ENCODE measurements at places on chromosomes 13 and 19. TPM values are rescaled to one million over a fixed set of nuclear protein-coding genes. Genes with fewer than 3 reads are reported as not detected.
A peak's percentile ranks its signal among the peaks of the same experiment; 100 is the strongest.

DNA sequence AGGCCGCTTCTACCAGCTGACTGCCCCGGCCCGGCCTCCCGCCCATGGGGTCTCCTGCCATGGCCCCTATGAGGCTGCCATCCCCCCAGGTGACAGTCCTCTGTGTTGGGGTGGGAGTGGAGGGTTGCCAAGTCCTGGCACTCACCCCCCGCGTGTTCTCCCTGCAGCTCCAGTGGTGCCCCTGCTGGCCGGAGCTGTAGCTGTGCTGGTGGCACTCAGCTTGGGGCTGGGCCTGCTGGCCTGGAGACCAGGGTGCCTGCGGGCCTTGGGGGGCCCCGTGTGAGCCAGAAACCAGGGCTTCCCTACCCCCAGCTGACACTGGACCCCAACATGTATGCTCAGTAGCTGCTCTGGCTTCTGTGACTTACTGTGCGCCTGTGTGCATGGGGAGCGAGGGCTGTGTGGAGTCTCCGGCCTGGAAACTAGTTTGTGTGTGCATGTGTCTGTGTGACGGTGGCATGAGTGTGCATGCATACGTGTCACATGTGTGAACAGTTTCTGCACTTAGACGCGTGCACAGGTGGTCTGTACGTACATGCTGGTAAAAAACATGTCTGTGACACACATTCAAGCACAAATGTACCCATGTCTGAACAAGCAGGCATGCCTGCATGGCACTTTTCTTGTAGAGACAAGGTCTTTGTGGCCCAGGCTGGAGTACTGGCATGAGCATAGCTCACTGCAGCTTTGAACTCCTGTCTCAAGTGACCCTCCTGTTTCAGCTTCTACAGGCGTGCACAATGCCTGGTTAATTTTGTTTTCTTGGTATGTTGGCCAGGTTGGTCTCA lies 4.9 kb downstream of the ACP4 start:
- DNase-seq: peak; percentile 47
- H3K36me3 ChIP-seq: peaks cover 26% of the 10 kb centered on the region
- no peaks in the 10 kb centered on the region for H3K27me3 ChIP-seq
- H3K4me3 ChIP-seq: peak overlapping the region; percentile 26

DNA sequence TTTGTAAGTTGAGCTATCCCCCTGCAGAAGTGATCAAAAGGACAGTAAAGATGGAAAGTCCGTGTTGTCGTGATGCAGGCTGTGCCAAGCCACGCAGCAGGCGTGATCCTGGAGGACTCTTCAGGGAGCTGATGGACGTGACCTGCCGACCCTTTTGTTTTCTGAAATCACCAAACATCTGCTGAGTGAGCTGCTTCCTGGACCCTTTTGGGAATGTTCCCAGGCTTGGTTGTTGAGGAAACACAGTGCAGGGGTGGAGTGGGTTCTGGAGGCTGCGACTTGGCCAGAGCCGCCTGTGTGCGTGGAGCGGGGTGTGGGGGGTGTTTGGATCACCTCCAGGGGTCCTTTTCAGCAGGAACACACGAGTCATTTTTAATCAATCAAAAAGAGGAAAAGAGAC lies 15.4 kb upstream of the CPAMD8 start:
- H3K4me1 ChIP-seq: no peaks in the 10 kb centered on the region
- no peak for DNase-seq
- no peak overlapping the region for H3K4me3 ChIP-seq
- H3K27me3 ChIP-seq: peaks cover 6% of the 10 kb centered on the region
- H3K36me3 ChIP-seq: no peaks in the 10 kb centered on the region

DNA sequence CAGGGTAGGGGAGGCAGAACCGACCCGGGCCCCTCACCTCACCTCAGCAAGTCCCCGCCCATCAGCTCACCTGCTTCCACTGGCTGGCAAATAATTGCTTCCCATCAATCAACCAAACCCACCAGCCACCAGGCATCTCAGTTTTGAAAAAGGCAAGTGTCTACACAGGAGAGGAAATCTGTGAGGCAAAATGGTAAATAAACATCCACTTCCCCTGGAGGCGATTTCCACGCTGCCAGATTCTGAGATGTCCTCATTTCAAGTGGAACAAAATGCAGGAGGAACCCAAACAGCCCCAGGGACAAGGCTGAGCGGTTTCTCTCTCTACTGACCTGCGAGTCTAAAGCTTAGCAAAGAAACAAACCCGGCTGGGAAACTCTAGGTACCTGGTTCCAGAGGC lies 117.5 kb downstream of the CRYL1 start:
- peaks cover 1% of the 10 kb centered on the region for H3K36me3 ChIP-seq
- H3K27me3 ChIP-seq: no peaks in the 10 kb centered on the region
- no peak overlapping the region for H3K4me3 ChIP-seq
- no peak for DNase-seq
- peaks cover 21% of the 10 kb centered on the region for H3K4me1 ChIP-seq
- H3K27ac ChIP-seq: no peak overlapping the region

The FXYD7 gene
- total RNA-seq: 0.41 TPM

The DIRAS1 gene
- total RNA-seq: 0.21 TPM

- H3K27ac ChIP-seq: no peak overlapping the region
- no peaks in the 10 kb centered on the region for H3K36me3 ChIP-seq
- DNase-seq: no peak
- H3K4me1 ChIP-seq: no peaks in the 10 kb centered on the region
- H3K27me3 ChIP-seq: peaks cover 8% of the 10 kb centered on the region
Measured at GRCh38 chr13:38844581-38844980, 146.1 kb downstream of the STOML3 start.

DNA sequence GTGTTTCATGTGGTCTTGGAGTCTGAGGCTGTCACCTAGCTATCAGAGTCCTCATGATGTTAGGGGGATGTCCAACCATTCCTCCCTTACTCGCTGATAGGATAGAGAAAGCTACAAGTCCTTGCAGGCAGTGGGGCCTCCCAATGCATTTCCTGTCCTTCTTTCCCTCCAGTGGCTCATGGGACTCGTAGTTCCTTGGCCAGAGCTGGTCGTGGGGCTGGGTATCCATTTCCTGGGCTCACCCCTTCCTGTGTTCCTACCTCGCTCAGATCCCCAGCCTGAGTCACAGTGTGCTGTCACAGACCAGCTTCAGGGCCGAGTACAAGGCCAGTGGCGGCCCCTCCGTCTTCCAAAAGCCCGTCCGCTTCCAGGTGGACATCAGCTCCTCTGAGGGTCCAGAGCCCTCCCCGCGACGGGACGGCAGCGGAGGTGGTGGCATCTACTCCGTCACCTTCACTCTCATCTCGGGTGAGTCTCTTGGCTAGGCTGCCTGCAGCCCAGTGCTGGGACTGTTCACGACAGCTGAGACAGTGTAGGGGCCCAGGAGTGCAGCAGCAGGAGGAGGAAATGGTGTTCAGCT lies 19.1 kb downstream of the TMEM150B start:
- no peak overlapping the region for H3K27ac ChIP-seq
- H3K36me3 ChIP-seq: no peaks in the 10 kb centered on the region
- no peak overlapping the region for H3K4me3 ChIP-seq
- H3K4me1 ChIP-seq: peaks cover 6% of the 10 kb centered on the region
- DNase-seq: no peak

DNA sequence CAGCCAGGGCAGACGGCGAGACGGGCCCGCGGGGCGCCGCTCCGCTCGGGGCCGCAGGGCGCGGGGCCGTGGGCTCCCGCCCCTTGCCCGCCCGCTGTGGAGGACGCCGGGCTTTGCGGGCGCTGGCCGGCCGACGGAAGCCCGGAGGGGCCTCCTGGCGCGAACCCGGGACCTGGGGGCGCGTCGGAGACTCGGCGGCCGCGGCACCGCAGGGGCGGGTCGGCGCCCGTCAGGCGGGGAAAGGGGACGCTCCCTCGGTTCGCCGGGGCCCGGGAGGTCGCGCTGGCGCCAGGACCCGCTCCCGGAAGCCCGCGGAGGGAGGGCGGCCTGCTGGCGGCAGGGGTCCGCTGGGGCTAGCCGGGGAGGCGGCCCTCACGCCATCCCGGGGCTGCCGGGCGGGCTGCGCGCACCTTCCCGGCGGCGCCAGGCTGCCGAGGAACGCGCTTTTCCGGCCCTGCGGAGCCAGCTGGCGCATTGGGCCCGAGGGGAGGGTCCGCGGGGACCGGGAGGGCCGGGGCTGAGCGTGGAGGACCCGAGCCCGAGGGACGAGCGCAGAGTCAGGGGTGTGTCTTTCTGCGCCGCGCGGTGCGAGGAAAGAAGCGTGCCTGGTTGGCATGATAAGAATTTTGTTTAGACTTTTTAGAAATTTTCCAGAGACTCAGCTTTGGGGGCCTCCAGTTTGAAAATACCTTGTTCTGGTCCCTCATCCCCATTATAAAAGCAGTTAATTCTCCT lies 511 bp downstream of the GARRE1 start:
- peaks cover 7% of the 10 kb centered on the region for H3K36me3 ChIP-seq
- peak; percentile 65 for DNase-seq
- H3K4me1 ChIP-seq: peaks cover 38% of the 10 kb centered on the region
- H3K27ac ChIP-seq: peak overlapping the region; percentile 84
- H3K4me3 ChIP-seq: peak overlapping the region; percentile 81

DNA sequence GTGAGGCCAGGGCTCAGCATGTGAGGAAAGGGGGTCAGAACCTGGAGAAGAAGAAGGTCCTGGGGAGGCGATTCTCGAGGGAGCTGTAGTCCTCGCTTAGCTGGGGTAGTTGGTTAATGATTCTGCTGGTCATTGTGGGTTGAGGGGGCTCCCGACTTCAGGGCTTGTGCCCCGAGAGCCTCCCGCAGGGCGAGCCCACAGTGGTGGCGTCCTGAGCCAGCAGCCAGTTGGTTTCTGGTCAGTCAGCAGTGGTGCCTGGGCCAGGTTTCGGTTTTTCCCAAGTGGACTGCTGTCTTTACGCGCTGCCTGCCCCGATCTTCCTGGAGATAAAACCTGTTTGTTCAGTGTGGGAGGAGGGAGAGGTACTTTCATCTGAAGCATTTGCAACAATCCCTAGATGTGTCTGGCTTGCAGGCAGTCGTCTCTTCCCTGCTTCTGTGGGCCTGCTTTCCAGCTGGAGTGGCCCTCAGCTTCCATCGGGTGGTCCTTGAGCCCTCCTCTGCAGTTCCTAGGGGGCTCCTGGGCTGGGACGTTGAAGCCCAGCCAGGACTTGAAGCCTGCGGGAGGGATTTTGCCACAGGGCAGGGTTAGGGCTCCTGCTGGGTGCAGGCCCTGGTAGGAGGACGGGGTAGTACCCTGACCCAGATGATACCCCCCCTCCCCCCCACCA lies 3.2 kb downstream of the PTBP1 start:
- H3K4me1 ChIP-seq: peaks cover 42% of the 10 kb centered on the region
- H3K36me3 ChIP-seq: peaks cover 55% of the 10 kb centered on the region
- peak overlapping the region; percentile 86 for H3K4me3 ChIP-seq
- H3K27ac ChIP-seq: peak overlapping the region; percentile 89
- no peaks in the 10 kb centered on the region for H3K27me3 ChIP-seq

- H3K4me3 ChIP-seq: no peak overlapping the region
- H3K27ac ChIP-seq: no peak overlapping the region
- H3K36me3 ChIP-seq: no peaks in the 10 kb centered on the region
- peak; percentile 34 for DNase-seq
Measured at GRCh38 chr19:16920816-16921529, 32.2 kb downstream of the F2RL3 start.

DNA sequence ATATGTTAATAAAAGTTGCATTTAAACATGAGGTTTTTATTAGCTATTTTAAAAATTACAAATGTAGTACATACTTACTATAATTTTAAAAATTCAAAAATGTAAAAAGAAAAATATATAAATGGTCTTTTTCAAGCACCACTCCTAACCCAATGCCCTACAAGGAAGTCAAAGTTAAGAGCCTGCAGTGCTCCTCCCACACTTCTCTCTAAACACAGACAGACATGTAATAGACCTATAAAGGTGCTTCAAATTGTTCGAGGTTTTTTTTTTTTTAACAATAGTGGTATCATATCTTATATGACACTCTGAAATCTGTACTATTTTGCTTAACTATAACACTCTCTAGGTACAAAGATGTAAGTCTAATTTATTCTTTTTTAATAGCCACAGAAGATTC lies 25.4 kb downstream of the VWA8 start:
- peaks cover 28% of the 10 kb centered on the region for H3K36me3 ChIP-seq
- peaks cover 43% of the 10 kb centered on the region for H3K4me1 ChIP-seq
- no peaks in the 10 kb centered on the region for H3K27me3 ChIP-seq
- no peak overlapping the region for H3K27ac ChIP-seq
- H3K4me3 ChIP-seq: no peak overlapping the region

The DNAJC15 gene
- total RNA-seq: 20.8 TPM

DNA sequence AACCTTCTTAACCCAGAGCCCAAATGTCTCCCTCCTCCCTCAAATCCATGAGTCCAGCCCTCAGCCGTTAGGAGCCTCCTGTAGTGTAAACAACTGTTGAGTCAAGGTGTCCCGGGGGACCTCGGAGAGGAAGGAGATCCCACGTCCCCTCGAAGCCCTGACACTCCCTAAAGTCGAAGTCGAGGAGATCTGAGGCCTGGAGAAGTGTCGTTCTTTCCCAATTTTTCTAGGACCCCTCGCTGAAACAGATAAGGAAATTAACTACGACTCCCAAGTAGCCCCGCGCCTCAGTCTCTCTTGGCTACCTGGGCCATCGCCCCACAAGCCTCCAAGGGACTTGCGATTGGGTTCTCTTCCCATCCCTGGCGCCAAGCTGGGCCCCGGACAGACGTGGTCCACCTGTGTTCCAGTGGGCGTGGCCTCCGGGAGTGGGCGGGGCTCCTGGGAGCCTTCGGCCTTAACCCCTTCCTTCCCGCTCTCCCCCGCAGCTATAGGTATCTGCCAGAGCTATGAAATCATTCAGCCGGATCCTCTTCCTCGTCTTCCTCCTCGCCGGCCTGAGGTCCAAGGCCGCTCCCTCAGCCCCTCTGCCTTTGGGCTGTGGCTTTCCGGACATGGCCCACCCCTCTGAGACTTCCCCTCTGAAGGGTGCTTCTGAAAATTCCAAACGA lies 869 bp downstream of the GFY start:
- H3K4me3 ChIP-seq: no peak overlapping the region
- H3K27me3 ChIP-seq: peaks cover 83% of the 10 kb centered on the region
- H3K4me1 ChIP-seq: peaks cover 50% of the 10 kb centered on the region

DNA sequence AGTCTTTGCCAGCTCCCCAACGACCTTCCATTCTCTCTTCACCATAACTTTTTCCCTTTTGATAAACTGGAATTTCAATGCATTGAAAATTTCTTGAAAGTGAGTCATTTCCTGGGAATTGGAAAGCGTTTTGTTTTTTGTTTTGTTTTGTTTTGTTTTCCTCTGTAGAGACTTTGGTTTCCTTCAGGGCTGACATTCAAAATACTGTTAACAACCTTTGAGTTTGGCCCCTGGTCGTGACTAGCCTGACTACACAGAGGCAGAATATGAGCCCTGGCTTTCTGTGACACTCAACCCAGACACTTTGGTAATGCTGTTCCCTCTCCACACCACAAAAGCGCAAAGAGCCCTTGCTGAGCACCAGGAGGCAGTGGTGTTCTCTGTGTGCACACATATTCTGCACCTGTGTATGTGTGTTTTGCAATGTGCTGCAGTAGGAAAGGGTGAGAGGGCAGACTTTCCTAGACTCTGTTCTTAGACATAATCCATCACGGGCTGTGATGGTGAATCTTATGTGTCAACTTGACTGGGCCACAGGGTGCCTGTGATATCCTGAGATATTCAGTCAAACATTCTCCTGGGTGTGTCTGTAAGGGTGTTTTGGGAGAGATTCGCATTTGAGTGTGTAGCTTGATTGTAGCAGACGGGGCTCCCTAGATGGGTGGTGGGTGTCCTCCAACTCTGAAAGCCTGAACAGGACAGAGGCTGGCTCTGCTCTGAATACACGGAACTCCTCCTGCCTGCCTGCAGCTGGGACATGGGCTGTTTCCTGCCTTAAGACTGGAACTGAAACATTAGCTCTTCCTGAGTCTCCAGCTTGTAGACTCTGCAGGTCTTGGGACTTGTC lies 29.5 kb upstream of the ANKRD10 start:
- H3K27me3 ChIP-seq: peaks cover 8% of the 10 kb centered on the region
- H3K36me3 ChIP-seq: peaks cover 2% of the 10 kb centered on the region
- no peak overlapping the region for H3K4me3 ChIP-seq
- H3K27ac ChIP-seq: no peak overlapping the region

The NLRP5 gene
- total RNA-seq: not detected

- H3K27me3 ChIP-seq: no peaks in the 10 kb centered on the region
- DNase-seq: no peak
- H3K4me3 ChIP-seq: no peak overlapping the region
- peaks cover 4% of the 10 kb centered on the region for H3K4me1 ChIP-seq
- H3K27ac ChIP-seq: no peak overlapping the region
Measured at GRCh38 chr13:28273919-28274318, 135.6 kb downstream of the PAN3 start.

The PRKCG gene
- 0.25 TPM for total RNA-seq
